ENCODE measurements at places on chromosomes 12 and 14. TPM values are rescaled to one million over a fixed set of nuclear protein-coding genes. Genes with fewer than 3 reads are reported as not detected.
A peak's percentile ranks its signal among the peaks of the same experiment; 100 is the strongest.

- DNase-seq = no peak
Measured at GRCh38 chr12:13702381-13702780, 279.0 kb downstream of the GRIN2B start.

DNA sequence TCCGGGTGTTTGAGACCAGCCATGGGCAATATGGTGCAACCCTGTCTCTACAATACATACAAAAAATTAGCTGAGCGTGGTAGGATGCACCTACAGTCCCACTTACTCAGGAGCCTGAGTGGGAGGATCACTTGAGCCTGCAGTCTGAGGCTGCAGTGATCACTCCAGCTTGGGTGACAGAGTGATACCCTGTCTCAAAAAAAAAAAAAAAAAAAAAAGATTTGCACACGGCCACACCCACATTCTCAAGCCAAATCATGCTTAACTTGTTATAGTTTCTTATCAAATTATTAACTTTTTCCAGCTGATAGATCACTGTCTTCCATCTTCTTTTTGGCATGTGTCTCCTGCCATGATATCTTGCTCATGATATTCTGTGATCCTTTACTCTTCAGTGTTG is 6.8 kb downstream of the DRAM1 start:
- no peak for DNase-seq

- DNase-seq = no peak
Measured at GRCh38 chr14:21902561-21903181, 229.1 kb upstream of the OR4E1 start.

- no peak for DNase-seq
Measured at GRCh38 chr14:85978582-85979250, 448.8 kb downstream of the FLRT2 start.

The HOTAIR gene
- total RNA-seq = not detected

- peak; percentile 26 for DNase-seq
Measured at GRCh38 chr12:47378907-47379306, 299.1 kb upstream of the AMIGO2 start.

The OR10AD1 gene
- not detected for total RNA-seq

DNA sequence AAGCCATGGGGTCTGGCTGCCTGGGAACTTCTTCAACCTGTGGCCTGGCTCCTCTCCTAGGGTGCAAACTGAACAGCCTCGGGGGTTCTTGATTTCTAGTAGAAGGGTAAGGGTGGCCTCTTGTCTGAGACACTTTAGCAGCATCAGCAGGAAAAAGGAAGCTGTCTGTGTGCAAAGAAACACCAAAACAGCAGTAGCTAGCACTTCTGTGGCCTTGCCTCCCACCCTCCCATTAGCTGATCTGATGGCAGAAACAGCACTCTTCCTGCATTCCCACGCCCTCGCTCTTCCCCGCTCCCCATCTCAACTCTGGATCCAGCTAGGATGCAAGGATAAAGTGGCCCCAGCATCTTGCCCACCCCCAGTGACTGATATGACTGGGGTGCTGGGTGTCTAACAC is 20.7 kb downstream of the SLC7A8 start:
- DNase-seq = no peak

DNA sequence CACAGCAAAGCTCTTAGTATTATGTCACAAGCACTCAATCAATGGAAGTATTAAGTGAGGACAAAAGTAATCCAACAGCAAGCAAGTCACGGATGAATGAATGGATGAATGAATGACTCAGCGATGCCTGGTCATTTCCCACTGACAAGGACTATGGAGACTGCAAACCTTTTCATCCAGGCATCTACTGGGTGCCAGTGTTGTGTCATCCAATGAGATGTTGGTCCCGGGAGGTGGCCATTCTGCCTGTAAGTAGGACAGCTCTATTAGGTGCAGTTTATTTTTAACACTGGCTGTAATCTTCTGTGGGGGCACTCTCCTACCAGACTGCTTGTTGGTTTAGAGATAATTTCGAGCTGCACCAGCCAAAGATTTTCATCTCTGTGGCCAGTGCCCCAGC is 39.4 kb downstream of the STAB2 start:
- peak; percentile 88 for DNase-seq

DNA sequence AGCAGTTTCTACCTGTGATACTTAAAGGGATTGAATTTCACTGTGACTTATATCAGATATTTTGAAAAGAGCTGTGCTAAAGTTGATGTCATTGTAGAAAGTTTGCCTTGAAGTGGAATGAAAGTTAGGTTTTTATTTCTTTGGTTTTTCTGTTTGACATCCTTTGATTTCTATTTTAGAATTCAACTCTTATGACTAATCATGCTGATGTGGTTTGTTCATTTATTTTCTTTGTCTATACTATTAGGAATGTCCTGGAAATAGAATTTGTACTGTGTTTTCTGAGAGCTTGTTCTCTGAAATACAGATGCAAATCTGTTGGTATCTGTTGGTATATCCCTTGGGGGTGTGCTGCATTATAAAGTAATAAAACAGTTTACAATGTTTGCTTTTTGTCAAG is 3.3 kb downstream of the CNOT2 start:
- peak; percentile 55 for DNase-seq

DNA sequence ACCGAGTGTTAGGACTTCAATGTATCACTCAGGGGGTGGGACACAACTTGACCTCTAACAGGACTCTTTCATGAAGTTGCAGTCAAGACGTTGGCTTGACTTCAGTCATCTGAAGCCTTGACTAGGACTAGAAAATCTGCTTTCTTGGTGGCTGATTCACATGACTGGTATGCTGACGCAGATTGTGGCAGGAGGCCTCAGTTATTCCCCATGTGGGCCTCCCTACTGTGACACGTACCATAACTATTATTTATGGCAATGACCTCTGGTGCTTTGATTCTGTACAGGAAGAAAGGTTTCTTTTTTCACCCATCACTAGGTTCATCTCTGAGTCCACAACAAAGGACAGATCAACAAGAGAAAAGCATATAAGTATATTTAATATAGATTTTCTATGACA is 270.4 kb downstream of the NEDD1 start:
- DNase-seq = no peak

The PTCSC3 gene
- not detected for total RNA-seq

The C1S gene
- 200 TPM for total RNA-seq

The IL22 gene
- not detected for total RNA-seq

The HVCN1 gene
- total RNA-seq = 4.1 TPM

DNA sequence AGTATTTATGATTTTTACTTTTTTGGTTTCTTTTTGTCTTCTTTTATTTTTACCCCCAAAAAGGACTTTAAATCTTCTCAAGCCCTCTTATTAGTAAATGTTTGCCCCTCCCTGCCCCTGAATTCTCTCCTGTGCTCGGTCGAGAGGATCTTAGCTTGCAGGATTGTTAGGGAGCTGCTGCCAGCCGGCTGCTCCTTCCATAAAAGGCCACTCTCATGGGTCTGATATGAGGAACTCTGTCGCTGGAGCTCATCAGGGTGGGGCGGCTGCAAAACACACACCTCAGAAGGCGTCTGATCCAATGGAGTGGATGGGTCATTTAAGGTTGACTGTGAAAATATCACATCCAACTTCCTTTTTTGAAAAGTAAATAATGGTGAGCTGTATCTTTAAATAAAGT is 8.5 kb downstream of the LTBR start:
- DNase-seq = no peak

DNA sequence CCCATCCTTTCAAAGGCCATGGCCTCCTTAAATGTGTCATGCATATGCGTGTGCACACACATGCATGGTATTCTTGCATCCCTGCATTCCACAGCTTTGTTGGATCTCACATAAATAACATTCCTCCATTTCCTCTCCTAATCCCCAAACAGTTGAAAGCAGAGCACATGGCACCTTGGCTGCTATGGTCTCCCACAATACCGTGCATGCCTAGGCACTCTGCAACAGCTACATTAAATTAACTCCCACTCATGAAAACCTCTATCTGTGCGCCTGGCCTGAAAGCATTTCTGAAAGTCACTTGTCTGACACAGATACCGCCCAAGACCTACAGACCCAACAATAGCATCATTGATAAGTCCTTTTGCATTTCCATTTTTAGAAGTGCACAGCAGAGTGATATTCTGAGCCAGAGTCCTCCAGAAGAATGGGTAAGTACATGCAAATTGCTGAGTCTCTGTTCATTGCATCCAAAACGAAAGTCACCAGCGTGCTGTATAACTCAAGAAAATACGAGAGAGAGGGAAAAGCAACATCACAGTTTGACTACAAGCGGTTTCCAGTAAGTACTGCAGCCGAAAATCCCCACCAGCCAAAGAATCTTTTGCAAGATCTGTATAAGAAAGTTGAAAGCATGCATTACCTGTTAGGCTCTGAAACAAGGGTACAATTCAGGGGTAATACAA is 436 bp downstream of the ASB2 start:
- DNase-seq = no peak

GRCh38 chr12:19978193-19978592 is 390.1 kb upstream of the PDE3A start:
- DNase-seq = peak; percentile 93

DNA sequence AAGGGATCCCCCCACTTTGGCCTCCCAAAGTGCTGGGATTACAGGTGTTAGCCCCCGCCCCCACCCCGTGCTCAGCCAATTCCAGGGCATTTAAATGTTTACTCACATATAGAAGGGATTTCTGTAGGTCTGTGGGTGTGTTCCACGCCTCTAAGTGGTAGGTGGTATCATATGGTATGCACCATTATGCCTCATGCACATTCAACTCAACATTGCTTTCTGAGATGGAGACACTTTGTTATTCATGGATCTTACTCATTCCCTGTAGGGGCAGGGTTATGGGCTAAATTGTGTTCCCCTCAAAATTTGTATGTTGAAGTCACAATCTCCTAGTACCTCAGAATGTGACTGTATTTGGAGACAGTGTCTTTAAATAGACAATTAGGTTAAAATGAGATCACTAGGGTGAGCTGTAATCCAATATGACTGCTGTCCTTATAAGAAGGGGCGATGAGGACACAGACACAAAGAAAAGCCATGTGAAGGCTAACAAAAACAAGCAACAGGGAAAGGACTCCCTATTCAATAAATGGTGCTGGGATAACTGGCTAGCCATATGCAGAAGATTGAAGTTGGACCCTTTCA is 200.6 kb downstream of the EFCAB11 start:
- DNase-seq = no peak

The TAS2R9 gene
- not detected for total RNA-seq

- no peak for DNase-seq
Measured at GRCh38 chr12:72828662-72829324, 556.6 kb downstream of the TRHDE start.

The ERP27 gene
- not detected for total RNA-seq

- no peak for DNase-seq
Measured at GRCh38 chr12:33676866-33677265, 237.2 kb upstream of the SYT10 start.

DNA sequence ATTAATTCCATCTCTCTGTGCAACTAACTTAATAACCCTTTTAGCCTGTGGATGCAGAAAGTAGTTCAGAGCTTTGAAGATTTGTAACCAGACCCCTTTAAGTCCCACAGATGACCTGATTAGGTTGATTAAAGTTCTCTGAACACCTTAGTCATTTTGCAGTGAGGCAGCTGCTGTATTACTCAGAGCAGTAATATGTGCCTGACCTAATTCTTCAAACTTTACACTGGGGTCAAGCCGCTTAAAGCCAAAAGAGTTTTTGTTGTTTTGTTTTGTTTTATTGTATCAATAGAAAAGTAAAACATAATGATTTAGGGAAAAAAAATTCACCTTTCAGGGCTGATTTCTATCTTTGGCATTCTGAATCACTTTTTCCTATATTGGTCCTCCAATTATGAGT is 78.6 kb upstream of the PLEKHG7 start:
- peak; percentile 82 for DNase-seq

DNA sequence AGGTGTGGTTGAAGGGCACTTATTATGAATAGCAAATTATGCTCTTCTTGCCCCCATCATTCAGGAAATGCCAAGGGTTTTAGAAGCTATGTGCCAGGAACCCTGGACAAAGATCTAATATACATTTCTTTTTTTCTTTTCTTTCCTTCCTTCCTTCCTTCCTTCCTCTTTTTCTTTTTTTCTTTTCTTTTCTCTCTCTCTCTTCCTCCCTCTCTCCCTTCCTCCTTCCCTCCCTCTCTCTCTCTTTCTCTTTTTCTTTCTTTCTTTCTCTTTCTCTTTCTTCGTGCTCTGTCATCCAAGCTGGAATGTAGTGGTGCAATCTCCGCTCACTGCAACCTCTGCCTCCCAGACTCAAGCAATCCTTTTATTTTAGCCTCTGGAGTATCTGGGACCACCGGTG is 66.1 kb upstream of the CSRP2 start:
- no peak for DNase-seq

DNA sequence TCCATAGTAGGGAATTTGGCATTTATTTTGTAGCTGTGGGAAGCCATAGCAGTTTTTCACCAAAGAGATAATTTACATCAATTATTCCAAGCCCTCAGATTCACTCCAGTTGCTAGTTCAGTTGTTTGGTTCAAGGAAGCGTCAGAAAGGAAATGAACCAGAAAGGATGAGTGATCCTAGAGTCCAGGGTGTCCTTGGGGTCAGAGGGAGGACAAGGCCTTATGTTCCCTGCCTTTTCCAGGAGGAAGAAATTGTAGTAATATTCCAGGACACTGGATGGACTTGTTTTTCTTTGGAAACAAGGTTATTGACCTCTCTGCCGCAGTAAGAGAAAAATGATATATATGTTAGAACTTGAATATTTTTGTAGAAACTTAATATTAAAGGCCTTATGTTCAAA is 409.5 kb downstream of the RGS6 start:
- DNase-seq = no peak

DNA sequence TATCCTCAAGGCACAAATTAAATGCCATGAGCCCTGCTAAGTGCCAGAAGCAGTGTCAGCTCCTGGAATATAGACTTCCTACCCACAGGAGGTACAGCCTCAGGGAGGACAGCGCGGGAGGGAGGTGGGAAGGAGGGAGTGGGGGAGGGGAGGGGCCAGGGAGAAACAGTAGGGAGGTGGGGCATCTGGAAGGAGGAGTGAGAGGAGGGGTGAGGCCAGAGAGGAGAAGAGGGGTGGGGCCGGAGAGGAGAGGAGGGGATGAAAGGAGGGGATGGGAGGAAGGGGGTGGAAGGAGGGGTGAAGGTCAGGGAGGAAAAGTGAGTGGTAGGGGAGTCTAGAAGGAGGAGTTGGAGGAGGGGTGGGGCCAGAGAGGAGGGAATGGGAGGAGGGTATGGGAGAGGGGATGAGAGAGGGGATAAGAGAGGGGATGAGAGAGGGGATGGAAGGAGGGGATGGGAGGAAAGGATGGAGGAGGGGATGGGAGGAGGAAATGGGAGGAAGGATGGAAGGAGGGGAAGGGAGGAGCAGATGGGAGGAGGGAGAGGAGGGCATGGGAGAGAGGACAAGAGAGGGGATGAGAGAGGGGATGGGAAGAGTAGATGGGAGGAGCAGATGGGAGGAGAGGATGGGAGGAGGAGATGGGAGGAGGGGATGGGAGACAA is 9.2 kb upstream of the CCDC197 start:
- no peak for DNase-seq

The SYCP3 gene
- not detected for total RNA-seq

The SIX6 gene
- not detected for total RNA-seq

GRCh38 chr14:20499108-20499507 is 6.2 kb upstream of the RNASE10 start:
- no peak for DNase-seq

- no peak for DNase-seq
Measured at GRCh38 chr12:121154793-121155375, 22.2 kb downstream of the P2RX7 start.

The PHETA1 gene
- 12.9 TPM for total RNA-seq
